Epithelial cell of alveolus of lung (primary cell): ENCODE measurements at places on chromosomes 5 and 9. TPM values are rescaled to one million over a fixed set of nuclear protein-coding genes. Genes with fewer than 3 reads are reported as not detected.

The NAIF1 gene
- total RNA-seq = 6.6 and 11.5 TPM in 2 replicates

The PCDHGA6 gene
- 1.0 and 3.0 TPM in 2 replicates for total RNA-seq

The PRRT1B gene
- total RNA-seq = not detected in 2 replicates

The TLE4 gene
- total RNA-seq = 18.2 and 19.9 TPM in 2 replicates

The PCDHA1 gene
- total RNA-seq = not detected in 2 replicates

The TTC16 gene
- not detected in 2 replicates for total RNA-seq
